Activated CD8-positive, alpha-beta T cell treated with anti-CD3 and anti-CD28 coated beads, Interleukin-2, amount 10 ng/mL, durations not matched to agents 7 days and 5 days (primary cell): ENCODE measurements at places on chromosomes 5 and 9. TPM values are rescaled to one million over a fixed set of nuclear protein-coding genes. Genes with fewer than 3 reads are reported as not detected.

The RFESD gene
- total RNA-seq, result 4.9 TPM

The SPATA31E1 gene
- total RNA-seq, result not detected

The MYMK gene
- not detected for total RNA-seq

The PCDHGC4 gene
- total RNA-seq, result not detected

The SPAG8 gene
- total RNA-seq, result 1.3 TPM
